Stimulated activated CD4-positive, alpha-beta T cell treated with anti-CD3 and anti-CD28 coated beads, Interleukin-2, amount 100 ng/mL, for 48 hours (primary cell): ENCODE measurements at places on chromosomes 1 and 21.

GRCh38 chr1:194734970-194735369, 1548.6 kb upstream of the B3GALT2 start:
- DNase-seq: no peak

DNA sequence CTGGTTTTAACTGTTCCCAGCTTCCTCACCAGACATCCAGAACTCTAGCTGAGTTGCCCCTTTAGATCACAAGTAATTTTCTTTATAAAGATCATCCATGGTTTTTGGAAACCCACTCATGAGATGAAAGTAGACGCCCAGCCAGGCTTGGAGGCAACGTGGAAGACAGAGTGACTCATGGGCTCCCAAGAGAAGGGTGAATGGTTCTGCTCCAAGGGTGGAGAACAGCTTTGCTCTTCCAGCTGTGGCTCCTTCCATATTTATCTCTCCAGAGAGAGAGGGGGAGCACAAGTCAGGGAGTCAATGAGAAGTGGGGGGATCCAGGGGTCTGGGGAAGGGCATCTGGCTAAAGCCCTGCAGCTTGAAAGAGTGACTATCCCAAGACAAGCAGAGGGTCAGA, 13.8 kb downstream of the FAM78B start:
- DNase-seq: no peak

GRCh38 chr1:30414851-30415165, 308.6 kb downstream of the MATN1 start:
- DNase-seq: no peak

GRCh38 chr21:38821248-38821647, 15.5 kb downstream of the ETS2 start:
- no peak for DNase-seq

- no peak for DNase-seq
Measured at GRCh38 chr1:111725192-111725591, 14.0 kb downstream of the INKA2 start.

- DNase-seq: no peak
Measured at GRCh38 chr1:176811511-176812288, 348.7 kb downstream of the PAPPA2 start.

- no peak for DNase-seq
Measured at GRCh38 chr1:245603311-245603865, 448.6 kb downstream of the KIF26B start.

DNA sequence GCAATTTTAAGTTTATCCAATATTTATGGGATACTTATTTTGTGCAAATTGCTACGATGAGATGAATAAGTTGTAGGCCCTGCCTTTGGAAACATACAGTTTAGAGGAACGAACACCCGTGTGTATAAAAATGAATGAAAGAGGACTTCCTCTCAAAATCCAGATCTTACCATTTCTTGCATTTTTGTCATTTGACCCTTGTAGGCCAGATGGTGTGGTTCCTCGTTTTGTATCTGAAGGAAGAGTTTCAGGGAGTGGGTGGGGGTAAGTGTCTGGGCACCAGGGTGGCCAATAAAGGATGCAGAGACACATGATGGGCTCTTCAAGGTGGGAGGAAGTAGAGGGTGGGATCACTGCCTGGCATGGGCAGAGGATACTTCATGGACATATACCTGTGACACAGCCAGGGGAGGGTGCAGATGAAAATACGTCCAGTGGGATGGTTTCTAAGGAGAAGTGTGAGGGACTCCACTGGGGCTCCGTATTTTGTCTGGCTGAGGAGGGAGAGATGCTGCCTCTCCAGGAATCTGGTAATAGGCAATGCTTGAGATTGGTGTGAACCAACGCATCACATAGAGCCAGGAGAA, 14.4 kb downstream of the MAPKAPK2 start:
- no peak for DNase-seq

- DNase-seq: no peak
Measured at GRCh38 chr1:43620956-43621355, 29.0 kb upstream of the KDM4A start.

DNA sequence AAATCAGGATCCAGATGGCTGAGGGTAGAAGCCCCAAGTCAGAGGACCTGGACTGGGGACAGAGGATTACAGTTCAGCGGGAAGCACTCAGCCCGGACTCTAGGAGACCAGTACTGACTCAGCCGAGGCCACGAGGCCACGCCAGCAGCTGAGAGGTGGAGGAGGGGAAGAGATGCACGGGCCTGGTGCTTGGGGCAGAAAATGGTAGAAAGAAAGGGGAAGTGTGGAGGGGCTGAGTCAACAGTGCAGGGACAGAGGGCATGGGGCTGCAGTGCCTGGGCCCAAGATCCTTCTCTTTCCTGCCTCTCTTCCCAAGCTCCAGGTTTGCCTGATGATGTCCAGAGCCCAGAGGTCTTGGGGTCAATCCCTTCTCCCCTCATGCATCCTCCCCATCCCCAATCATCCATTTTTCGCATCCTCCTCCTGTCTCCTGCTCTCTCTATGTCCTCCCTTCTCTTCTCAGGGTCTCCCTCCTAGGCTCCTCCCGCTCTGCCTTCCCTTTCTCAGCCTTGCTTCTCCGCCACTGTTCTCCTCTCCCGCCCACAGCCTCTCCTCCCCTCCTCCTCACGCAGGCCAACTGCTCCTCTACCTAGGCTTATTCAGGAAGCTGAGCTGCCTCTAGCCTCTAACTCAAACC, 7.7 kb downstream of the ARHGEF2 start:
- DNase-seq: no peak

- DNase-seq: no peak
Measured at GRCh38 chr1:85465099-85465785, at the start of gene DDAH1. TSS of gene DDAH1 (minus strand) at chr1:85465159. CDS start at chr1:85465045, 114 bp downstream.

- no peak for DNase-seq
Measured at GRCh38 chr1:54998677-54999076, at the start of gene BSND. TSS of gene BSND (plus strand) at chr1:54998933. CDS start at chr1:54999187, 254 bp downstream.

DNA sequence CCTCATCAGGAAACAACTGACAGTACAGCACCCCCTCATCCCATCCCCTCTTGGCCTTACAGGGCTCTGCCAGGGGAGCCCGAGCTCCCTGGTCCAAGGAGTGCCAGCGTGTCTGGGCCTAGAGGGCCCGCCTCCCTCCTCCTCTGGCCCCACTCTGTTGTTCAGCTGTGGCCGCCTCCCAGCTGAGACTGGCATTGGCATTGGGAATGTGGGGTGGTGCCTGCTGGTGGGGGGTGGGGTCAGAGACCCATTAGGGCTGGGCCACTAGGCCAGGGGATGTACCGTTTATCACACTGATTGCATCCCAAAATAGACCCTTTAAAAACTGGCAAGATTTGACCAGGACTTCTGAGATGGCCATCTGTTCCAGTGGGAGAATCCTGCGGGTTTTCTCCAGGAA, 1.4 kb downstream of the LDLRAP1 start:
- no peak for DNase-seq

DNA sequence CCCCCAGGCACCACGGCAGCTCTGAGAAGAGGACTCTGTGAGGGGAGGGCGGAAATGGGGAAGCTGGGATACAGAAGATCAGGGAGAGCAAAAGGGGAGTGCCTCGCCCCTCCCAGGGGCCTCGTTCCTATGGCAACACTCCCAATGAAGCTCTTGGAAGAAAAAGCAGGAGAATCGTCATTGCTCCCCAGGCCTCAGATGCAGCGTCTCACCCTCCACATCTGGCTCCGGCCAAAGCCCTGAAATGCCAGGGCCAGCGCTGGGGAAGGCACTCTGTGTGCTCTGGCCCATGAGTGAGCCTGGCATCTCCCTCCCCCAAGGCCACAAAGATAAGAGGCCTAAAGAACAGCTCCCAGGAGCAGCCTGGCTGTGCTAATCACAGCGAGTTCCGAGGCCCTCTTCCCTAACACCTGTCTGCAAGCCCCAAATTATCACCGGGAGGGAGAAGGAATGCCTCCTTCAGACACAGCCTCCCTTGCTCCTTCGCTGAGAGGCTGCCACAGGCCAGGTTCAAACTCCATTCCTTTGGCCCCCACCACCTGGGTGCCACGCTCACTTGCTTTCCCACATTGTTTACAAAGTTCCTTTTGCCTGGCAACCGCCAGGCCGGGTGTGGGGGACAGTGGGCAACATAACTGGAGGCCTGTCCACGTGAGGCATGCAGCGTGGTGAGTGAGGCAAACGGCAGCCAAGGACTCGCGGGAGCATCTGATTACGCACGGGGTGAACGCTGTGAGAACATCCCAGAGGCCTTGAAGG, 27.8 kb downstream of the ECE1 start:
- DNase-seq: no peak

- DNase-seq: no peak
Measured at GRCh38 chr1:210081494-210081893, 143.5 kb downstream of the SYT14 start.

DNA sequence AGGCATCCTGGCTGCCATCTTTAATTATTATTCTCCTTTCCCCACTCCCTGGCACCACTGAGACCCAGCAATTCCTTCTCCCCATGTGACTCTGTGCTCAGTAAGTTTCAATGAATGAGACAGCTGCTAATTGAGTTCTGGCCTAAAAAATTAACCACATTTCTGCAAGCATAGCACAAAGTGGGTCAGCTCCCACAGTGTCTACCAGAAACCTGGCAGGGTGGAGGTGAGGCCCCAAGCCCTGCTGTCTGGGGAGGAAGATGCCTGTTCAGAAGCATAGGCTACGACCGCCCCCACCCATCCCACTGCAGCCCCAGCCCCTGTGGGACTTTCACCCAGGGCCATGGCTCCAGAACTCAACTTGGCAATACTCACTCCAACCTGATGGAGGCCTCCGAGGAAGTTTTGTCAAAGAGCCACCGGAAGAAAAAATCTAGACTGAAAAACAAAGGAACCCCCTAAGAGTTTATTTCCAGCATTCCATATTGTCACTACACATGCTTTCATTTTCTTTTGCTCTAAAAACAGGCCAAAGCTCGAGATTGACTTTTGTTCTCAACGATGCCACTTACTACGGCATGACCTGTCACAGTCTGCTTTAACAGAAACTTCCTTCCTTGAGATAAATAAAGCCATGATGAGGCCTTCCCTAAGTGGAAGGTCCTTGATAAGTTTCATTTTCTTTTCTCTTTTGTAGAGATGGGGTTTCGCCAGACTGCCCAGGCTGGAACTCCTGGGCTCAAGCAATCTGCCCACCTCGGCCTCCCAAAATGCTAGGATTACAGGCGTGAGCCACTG, 26.5 kb downstream of the TMEM63A start:
- no peak for DNase-seq
